G401 (cell line): ENCODE measurements at places on chromosomes 11 and 22. TPM values are rescaled to one million over a fixed set of nuclear protein-coding genes. Genes with fewer than 3 reads are reported as not detected.

- no peak for DNase-seq
Observed at GRCh38 chr11:69546735-69547370, 65.4 kb downstream of the LINC01488 start.

- DNase-seq = peak; percentile 33
Observed at GRCh38 chr22:26429458-26430286, 612 bp downstream of the ASPHD2 start.

GRCh38 chr11:129657866-129658525 is 157.7 kb upstream of the TMEM45B start:
- no peak for DNase-seq

The POU2AF3 gene
- total RNA-seq = not detected in 2 replicates

The NTM gene
- 11.4 and 11.5 TPM in 2 replicates for total RNA-seq

The NPTXR gene
- total RNA-seq = 5.6 and 8.8 TPM in 2 replicates

The BATF2 gene
- total RNA-seq = 0.37 and 4.1 TPM in 2 replicates
